ENCODE measurements at places on chromosomes 12 and 14.
A peak's percentile ranks its signal among the peaks of the same experiment; 100 is the strongest.

- DNase-seq, result peak; percentile 44
These were observed 69.1 kb upstream of the SSTR1 start for GRCh38 chr14:38138473-38139138.

DNA sequence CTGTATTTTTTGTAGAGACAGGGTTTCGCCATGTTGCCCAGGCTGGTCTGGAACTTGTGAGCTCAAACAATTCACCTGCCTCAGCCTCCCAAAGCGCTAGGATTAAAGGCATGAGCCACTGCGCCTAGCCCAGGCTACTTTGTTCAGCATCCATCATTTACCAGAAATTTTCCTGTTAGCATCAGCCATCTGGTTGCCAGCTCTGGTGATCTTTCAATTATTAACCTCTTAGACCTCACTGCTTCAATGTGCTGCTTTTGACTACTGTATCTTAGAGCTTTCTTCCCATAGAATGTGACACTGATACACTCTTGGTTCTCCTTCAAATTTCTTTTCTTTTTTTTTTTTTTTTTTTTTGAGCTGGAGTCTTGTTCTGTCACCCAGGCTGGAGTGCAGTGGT is 5.4 kb upstream of the AMHR2 start:
- no peak for DNase-seq

DNA sequence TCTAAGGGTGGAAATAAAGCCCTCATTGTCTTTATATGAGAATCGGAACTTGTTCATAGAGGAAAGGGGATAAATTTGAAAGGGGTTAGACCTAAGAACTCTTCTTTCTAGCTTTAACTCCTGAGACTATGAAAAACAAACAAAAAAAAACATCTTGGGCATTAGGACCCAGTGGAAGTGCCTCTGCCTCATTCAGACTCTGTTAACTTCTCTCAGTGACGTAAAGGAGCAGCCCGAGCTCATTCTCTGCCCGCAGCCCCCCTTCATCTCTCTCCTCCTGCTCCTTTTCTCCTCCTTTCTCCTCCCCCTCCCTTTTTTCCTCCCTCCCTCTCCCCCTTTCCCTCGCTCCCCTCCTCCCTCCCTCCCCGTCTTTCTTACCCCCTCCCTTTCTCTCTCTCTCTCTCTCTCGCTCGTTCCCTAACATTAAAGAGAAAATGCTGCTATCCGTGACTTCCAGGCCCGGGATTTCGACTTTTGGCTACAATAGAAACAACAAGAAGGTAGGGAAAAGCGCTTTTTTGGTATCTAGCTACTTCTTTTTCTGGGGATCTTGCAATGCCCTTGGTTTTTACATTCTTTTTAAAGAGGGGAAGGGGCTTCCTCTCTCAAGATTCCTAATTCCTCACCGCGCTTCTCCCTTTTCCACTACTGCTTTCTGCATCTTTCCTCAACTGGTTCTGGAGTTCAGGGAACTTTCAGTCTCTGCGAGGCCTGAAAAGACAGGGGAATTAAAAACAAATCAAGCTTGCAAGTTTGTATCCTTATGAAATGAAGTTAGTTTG is at the start of gene RBMS2:
Gene RBMS2 (plus strand): TSS at position 231 of the 782 bp plus-strand sequence. CDS start 204 bp downstream, at position 435.
- DNase-seq, result peak; percentile 84

DNA sequence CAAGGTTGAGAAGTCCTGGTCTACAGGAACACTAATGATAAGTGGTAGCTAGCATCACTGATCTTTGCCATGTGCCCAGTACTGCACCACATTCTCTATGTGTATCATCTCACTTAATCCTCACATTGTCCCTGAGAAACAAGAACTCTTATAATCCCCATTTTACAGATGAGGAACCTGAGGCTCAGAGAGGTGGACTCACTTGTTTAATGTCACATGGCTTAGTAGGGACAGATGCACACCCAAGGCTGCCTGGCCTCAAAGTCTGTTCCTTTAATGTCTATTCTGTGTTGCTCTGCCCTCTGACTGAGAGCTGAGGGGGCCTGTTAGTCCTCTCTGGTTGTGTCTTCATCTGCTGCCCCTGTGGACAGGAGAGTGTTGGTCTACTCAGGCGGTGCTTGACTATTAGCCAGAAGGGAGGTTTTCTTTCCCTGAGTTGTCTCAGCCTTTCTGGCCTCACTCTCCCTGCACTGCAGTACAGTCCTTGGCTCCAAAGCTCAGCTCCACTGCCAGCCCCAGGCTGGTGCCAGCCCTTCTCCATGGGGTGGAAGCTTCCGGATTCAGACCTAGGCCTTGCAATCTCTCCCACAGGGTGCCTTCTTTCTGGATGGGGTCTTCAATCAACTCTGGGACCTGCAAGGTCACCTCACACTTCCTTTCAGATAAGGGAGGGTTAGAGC is 4.9 kb upstream of the DYNLL1 start:
- no peak for DNase-seq

GRCh38 chr12:62761658-62762057 is 173.3 kb downstream of the PPM1H start:
- DNase-seq, result no peak

- no peak for DNase-seq
These were observed 30.1 kb downstream of the ATG14 start for GRCh38 chr14:55381561-55381960.

DNA sequence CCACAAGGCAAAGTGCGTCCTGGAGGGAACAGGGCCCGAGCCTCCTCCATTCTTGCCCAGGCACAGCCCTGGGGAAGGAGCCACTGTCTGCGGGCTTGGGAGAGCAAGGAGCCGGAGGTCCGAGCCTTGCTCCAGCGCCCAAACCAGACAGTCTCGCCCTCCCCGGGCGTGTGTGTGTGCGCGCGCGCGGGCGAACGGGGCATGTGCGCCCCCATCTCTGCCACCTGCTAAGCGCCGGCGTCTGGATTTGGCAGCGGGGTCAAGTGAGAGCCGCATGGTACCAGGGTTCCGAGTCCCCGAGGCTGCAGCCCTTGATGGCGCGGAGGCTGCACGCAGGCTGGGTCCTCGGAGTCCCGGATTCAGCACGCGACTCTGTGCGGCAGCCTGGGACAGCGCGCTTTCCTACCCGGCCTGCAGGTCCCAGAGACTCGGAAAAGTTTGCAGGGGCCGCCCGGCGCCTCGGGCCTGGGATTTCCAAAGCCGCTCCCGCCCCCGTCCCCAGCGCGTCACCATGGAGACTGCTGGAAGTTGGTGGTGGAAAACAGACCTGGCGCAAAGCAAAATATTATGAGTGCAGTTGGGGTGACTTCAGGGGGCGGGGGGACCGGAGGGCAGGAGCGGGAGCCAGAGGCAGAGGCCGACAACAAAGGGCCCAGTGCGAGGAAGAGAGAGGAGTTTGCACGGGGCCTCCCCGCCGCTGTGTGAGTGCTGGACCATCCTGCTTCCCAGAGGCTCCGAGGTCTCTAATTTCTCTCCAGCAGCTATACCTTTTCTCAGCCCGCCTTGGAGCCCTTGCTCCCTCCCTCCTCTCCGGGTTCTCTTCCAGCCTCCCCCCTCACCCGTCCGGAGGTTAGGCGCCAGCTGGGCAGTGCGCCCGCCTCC is 4.2 kb downstream of the RFX4 start:
- no peak for DNase-seq
